ENCODE measurements at places on chromosomes 1 and 21.

DNA sequence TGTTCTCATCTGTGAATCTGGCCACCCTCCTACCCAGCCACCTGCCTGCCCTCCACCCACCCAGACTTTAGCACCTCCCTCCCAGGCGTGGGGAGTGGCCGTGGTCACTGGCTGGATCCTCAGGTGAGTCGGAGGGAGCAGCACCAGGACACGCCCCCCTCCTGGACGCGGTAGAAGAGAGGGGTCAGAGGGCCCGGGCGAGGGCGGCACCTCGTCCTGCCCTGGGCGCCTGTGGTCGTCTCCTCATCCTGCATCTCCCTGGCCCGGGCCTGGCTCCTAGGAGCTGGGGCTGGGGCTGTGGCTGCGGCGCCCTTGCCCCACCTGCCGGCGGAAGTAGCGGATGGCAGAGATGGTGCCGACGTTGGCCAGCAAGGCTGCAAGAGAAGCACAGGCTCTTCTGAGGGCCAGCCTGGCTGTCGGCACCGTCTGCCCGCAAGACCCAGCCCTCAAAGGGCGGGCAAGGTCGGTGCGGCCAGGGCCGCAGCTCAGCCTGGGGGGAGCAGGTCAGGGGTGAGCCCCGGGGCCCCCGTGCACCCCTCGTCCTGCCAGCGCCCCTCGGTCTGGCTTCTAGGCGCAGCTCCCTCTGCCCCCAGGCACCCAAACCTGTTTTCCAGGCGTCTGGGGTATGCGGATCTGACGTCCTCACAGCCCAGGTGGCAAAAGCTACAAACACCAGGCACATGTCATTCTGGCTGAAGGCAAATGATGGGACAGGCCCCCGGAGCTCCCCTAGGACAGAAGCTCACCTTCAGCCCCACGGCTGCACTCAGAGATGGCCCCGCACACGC is 5.8 kb downstream of the PERM1 start:
- DNase-seq: no peak

GRCh38 chr1:12594966-12595756 is 22.8 kb downstream of the DHRS3 start:
- DNase-seq: no peak

DNA sequence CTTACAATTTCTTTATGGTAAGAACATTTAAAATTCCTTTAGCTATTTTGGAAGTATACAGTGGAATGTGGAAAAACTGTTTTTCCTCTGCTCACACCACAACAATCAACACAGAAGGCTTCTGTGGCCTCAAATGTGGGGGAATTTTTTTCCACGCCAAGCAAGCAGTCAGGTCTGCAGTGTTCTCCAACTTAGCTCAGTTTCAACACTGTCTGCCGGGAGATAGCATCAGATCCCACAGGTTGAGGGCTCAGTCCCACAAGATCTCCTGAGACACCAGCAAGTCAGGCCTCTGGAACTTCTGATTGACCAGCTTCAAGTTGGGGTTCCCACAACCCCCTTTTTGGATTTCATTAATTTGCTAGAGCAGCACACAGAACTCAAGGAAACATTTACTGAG is 50.3 kb downstream of the PTBP2 start:
- DNase-seq: no peak

DNA sequence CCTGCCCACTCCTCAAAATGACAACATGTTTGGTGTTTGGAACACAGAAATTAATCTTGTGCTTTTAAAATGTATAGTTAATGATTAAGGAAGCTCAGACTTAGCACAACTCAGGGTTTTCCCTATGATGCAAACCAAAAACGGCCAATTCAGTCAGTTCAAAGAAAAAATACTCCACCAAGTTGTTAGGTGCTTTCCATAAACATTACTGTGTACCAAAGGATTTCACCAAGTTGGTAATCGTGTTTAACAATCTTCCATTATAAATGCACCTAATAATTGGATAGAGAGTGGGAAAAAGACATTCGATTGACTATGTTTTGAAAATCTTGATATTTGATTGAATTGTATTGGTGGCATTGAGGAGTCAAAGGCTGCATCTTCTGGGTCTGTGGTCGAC is 33.3 kb upstream of the DUSP10 start:
- DNase-seq: no peak

- no peak for DNase-seq
These were observed 202.5 kb upstream of the RAB4A start for GRCh38 chr1:229068270-229068987.

DNA sequence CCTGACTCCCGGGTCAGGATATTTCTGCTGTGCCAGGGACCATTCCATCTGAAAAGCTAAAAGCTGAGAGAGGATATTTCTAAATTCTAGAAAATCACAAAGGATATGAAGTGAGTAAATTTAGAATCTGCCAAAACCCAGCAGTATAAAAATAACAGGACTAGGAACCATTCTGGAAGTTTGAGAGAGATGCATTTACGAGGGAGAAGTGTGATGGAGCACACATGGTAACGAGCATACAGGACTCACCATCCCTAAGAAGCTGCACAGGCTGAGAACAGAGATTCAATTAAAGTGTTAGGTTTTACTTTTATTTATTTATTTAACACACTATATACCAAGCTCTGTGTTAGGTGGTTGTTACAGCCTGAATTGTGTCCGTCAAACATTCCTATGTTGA is 116.3 kb downstream of the GLUL start:
- no peak for DNase-seq

DNA sequence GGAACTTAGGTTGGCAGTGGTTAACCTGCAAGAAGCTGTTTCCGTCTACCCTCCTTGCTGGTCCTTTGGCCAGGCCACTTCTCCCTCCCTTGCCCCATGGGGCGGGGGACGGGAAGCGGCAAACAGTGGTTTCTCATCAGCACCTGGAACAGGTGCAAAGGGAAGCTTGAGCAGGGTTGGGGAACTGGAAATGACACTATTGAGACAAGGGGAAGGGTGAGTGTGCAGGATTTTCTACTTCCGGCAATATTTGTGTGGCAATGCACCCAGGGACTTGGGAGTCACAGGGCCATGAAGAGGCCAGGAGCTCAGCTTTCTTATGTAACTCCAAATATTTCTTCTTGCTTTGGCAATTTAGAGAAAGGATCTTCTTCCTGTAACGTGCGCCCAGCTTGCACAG is 29.0 kb upstream of the SARS1 start:
- DNase-seq: no peak

- DNase-seq: no peak
These were observed 2.2 kb downstream of the APP start for GRCh38 chr21:26168371-26168770.

All from HFF-Myc (cell line).